Activated CD8-positive, alpha-beta T cell treated with anti-CD3 and anti-CD28 coated beads for 36 hours (primary cell): ENCODE measurements at places on chromosomes 7 and 10. TPM values are rescaled to one million over a fixed set of nuclear protein-coding genes. Genes with fewer than 3 reads are reported as not detected.

NME8 gene
- not detected for total RNA-seq

- DNase-seq: no peak
Measured at GRCh38 chr10:106931853-106932249, 232.7 kb downstream of the SORCS1 start.

RADIL gene
- total RNA-seq: 0.65 TPM

DNA sequence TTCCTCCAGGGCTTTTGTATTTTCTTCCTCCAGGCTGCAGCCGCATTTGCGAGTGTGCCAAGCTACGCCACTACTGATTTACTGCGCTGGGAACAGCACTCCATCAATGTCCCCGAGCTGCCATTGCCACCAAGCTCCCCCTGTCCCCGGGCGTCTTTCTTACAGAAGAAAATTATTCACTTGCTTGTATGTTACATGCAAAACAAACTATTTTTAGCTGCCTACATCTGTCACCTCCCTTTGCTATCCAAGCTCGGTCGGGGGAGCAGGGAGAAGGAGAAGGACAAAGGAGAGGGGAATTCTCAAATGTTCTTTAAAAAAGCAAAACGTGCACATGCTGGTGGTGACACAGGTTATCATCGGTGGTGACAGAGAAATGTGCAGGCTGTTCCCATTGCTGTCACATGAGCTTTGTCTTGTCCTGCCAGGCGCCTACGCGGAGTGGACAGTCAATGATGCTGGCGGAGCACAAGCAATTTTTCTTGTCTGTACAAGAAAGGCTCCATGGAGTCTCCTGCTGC is 93.1 kb downstream of the ADARB2 start:
- no peak for DNase-seq

DNA sequence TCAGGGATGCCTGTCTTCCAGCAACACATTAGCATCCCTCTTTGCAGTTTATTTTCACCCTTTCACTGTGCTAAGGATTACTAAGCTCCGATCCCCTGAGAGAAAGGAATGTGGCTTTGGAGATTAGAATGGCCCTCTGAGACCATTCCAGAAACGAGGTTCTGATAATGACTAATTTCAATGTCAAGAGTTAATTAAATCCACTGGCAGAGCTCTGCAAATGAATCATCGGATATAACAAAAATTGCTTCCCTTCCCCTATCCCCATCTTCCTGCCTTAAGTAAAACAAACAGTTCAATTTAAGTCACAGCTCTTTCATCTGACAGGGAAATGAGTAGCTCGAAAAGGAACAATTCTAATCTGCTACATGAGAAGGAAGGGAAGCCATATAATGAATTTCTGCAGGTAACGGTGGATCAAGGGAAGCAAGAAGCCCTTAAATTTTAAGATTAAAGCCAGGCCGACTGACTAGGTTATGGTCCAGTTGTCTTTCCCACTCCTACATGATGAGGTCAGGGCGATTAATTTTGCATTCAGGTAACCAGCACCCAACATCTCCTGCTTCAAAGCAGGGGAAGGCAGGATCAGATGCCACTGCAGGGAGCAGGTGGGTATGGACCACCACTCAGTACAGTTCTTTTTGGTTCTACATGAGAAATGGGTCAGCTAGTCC is 50.5 kb downstream of the MALSU1 start:
- no peak for DNase-seq

SHH gene
- not detected for total RNA-seq

DNA sequence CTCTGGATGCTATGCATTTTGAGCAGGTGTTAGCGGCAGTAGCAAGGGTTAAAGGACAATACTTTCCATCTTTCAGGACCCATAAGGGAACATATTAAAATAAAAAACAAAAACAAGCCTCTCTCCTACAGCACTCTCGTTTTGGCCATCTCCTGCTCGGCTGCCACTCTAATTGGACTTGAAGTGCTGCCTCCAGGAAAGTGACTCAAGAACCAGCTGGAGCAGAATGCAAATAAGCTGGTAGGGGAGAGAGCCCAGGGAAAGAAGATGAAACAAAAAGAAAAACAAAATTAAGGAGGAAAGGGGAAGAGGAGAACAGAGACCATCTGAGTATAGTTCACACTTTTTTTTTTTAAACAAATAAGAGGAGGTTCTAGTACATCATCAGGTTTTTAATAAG is 65.6 kb downstream of the HBP1 start:
- DNase-seq: no peak

HYCC1 gene
- total RNA-seq: 18.5 TPM

- DNase-seq: peak; percentile 56
Measured at GRCh38 chr10:98446151-98446660, 529 bp downstream of the HPS1 start.

DNA sequence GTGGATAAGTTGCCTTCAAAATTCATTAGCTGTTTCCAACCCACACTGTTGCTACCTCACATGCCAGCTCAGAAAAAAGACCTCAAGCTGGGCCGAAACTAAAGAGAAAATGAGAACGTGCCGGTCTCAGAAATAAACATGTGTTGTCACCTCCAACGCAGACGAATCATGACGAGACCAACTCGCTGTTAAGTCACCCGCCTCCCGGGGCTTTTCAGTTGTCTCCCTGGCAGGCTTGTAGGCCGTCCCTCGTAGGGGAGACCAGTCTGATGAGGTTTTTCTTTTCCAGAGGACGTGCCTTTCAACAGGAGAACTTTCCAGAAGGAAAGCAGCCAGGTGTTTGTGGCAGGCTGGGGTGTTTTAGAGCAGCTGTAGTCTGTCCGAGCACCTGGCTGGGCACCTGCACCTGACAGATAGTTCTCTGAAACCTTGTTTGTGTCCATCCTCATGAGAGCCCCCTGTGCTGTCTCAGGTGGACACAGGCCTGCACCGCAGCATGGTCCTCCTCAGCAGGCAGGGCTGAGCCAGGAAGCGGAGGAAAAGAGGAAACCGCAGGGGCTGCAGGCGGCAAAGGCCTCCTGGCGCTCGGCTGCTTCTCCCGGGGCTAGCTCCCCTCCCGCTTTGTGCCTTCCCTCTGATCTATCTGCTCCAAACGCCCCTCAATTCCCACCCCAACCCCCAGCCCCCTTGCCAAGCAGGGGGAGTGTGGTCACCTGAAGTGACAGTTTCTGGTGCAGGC is 78.8 kb downstream of the CHST15 start:
- DNase-seq: no peak

DNA sequence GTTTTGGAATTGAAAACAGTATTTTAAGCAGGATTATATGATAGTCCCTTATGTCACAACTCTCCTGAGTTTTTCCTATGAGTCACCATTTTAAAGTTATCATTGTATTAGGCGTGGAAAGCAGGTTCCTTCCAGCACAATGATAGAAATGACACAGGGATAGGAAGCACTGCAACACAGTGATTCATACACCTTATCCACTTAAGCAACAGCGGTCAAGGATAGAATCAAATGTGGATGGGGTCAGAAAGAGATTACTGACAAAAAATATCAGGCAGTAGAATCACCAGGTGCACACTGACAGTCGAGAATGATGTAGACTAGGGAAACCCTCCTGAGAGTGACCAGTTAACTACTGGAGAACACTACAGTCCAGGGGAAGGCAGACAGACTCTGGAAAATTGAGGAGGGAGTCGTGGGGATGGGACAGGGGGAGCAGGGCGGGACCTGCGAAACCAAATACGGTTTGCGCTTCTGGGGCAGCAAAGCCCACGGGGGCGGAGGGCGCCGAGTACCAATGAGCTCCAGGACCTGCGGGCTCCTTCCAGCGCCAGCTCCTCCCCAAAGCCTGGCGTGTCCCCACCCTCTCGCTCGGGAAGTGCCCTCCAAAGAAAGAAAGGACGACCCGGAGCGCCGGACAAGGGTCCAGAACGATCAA is 479 bp downstream of the PNPLA8 start:
- no peak for DNase-seq

DNA sequence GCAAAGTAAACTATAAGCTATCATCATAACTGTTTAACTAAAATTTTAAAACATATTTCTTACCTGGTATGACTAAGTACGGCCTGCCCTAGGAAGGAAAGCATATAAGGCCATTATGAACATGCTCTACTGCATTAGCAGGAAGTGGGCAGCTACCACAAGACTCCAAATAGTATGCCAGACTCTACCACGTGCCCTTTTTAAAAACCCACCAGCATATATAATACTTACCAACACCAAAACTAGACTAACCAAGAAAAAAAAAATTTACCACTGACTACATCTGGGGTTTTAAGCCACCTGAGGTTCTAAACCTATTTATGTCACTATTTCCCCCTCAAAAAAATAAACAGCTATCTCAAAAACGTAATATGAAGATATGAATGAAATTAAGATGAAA is 30.1 kb downstream of the NUDCD3 start:
- peak; percentile 85 for DNase-seq

SFMBT2 gene
- 27.6 TPM for total RNA-seq

GRCh38 chr7:155764438-155764793 is 47.8 kb downstream of the SHH start:
- DNase-seq: peak; percentile 85

FBXL13 gene
- total RNA-seq: 0.96 TPM

CLCN1 gene
- total RNA-seq: not detected

DNA sequence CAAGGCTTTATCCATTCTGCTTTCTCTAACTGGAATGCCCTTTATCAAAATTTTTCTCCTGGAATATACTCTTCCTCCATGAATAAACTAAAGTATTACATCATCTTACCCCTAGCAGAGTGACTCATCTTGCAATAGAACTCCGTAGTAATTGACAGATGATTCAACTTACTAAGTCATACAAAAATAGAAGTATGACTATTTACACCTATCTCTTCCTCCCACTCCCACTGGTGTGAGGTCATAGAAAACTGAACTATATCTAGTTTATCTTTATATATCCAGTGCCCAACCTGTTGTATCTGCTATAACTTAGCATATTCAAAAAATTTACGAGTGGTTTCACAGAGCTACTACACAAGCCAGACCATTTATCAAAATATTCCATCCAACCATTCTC is 26.1 kb downstream of the ABCB1 start:
- peak; percentile 39 for DNase-seq

C7orf57 gene
- 0.74 TPM for total RNA-seq

GRCh38 chr7:71566991-71567390 is 435.0 kb downstream of the GALNT17 start:
- DNase-seq: no peak

DNA sequence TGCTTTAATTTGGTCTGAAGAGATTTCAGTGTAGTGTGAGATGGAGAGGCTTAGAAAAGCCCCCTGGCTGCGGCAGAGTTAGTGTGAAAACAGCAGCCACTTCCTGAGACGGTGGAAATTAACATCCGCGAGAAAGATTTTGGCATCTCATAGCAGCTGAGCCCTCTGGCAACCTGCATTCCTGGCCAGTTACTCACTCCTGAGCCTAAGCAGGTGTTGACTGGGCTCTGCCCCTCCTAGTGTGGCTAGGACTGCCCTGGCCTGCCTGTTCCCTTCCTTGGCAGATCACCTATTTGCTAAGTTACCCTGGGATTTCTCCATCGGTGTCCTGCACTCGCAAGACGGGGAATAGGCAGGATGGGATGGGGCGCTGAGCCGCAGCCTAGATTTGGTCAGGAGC is 57.6 kb upstream of the LMTK2 start:
- DNase-seq: no peak

GRCh38 chr7:71616217-71616616 is 484.3 kb downstream of the GALNT17 start:
- DNase-seq: no peak

MMRN2 gene
- not detected for total RNA-seq

GRCh38 chr7:128104108-128104742 is 73.0 kb upstream of the LRRC4 start:
- peak; percentile 37 for DNase-seq

GRCh38 chr7:73789051-73789450 is 19.0 kb upstream of the CLDN3 start:
- DNase-seq: no peak

SPDYE2B gene
- not detected for total RNA-seq

DNA sequence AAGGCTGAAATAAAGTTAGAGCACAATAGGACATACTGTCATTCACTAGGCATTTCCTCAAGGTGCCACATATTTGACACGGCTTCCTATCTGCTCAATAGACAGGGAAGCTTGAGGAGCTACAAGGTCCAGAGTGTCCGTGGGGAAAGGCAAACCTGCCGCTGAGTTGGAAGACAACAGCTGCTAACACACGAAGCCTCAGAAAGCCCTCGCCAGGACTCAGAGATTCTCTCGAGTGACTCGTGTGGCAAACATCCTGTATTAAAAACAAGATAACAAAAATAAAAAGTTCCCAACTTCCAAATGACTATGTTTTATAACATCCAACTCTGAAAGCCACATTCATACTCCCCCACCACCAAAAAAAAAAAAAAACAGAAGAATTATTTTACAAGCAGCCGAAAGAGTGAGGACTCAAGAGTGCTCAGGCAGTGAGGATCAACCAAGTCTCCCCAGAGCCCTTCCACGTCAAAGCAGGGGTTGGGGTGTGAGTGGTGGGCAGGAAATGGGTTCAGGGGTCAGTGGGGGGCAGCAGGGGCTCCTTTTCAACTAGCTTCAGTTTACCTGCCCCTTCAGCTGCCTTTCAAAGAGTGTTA is 67.6 kb downstream of the STK17A start:
- DNase-seq: peak; percentile 47

- no peak for DNase-seq
Measured at GRCh38 chr10:75935240-75935639, 503.8 kb downstream of the LRMDA start.

DNA sequence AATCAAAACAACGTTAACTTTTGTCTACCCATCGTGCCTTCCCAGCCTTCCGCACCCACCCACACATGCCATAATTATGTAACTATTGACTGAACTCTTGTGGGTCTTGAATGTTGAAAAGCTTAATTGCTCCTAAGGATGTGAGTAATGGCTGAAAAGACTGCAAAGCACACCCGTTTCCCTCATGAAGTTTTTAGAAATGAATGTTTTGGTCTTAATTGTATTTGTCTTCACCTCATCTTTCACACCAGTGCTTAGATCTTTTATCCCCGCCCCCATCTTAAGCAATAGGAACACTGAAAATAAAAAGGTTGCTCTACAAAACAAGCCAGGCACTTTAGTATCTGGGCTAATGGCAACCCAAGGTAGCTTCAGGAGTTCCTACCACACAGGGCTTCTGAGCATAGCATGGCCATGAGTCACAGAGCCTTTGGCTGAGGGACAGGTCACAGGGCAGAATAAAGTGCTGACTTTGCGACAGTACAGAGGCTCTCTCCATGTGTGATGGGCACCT is 690.5 kb downstream of the PARD3 start:
- DNase-seq: peak; percentile 9

DNA sequence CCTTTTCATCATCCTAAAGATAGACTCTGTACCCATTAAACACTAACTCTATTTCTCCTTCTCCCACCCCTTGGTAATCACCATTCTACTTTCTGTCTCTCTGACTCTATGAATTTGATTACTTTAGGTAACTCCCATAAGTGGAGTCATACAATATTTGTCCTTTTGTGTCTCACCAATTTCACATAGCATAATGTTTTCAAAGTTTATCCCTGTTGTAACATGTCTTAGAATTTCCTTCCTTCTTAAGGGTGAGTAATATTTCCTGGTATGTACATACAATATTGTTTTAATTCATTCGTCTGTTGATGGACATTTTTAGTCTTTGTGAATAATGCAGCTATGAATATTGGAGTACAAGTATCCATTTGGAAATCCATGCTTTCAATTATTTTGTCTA is 50.9 kb upstream of the CDCA7L start:
- no peak for DNase-seq

DKK1 gene
- total RNA-seq: not detected

- DNase-seq: no peak
Measured at GRCh38 chr10:32979041-32979440, 21.0 kb upstream of the ITGB1 start.

PHYHIPL gene
- total RNA-seq: not detected
